Stimulated activated CD4-positive, alpha-beta T cell treated with anti-CD3 and anti-CD28 coated beads, Interleukin-4, amount 100 ng/mL, for 4 hours (primary cell): ENCODE measurements at places on chromosomes 3 and 15.
A peak's percentile ranks its signal among the peaks of the same experiment; 100 is the strongest.

DNA sequence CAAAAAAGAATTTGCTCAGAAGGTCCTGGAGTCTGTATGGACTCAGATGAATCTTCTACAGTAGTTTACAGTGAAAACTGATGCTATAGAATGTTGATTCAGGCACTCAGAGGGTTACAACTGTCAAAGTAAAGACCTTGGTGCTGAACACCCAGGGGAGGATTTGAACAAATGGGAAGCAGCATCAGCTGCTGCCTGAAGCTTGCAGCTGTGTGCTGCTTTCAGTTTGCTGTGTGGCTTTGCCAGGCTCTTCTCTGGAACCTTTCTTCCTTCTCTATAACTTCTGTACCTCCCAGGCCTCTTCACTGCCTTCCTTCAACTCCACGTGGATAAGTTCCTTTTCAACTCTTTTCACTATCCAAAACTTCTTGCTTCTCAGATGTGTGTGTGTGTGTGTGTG, 214.2 kb downstream of the GRM7 start:
- DNase-seq: no peak

DNA sequence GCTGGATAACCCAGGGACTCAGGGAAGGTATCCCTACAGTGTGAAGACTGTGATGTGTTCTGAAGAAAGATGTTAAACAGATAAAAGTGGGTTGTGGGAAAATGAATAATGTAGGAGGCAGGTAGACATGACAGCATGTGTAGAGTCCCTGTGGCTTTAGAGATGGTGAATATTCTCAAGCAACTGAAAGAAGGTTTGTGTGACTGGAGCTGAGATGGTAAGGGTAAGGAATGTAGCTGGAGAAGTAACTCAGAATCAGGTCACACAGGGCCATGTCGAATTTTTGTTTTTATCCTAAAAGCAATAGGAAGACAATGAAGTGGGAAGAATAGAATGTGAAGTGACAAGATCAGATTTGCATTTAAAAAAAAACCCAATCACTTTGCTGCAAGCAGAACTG, 53.7 kb upstream of the TRPC1 start:
- no peak for DNase-seq

GRCh38 chr3:148466143-148466542, 231.6 kb upstream of the AGTR1 start:
- DNase-seq: no peak

- DNase-seq: peak; percentile 38
Measured at GRCh38 chr15:33292717-33293307, 18.0 kb upstream of the RYR3 start.

GRCh38 chr3:23923786-23924185, 6.9 kb downstream of the RPL15 start:
- DNase-seq: no peak

DNA sequence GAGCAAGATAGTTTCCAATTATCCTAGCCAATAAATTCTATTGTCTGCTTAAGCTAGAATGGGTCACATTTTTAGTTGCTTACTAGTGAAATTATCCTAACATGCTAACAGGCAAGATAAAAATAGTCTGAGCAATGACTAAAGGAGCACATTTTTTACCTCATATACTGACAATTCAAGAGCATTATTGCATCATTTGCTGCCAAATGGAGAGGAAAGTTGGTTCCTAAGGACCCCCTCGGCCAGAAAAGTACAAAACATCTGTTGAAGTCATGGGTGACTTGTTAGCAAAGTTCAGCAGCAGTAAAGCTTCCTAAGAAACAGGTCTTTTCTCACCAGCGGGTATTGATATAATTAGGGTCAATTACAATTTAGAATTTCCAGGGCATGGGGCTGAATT, 1001.0 kb downstream of the FHIT start:
- DNase-seq: no peak

GRCh38 chr15:38707802-38708671, 143.4 kb upstream of the RASGRP1 start:
- DNase-seq: peak; percentile 28

- no peak for DNase-seq
Measured at GRCh38 chr3:152071924-152072323, 196.8 kb upstream of the MBNL1 start.
